ENCODE measurements at places on chromosomes 5 and 9. TPM values are rescaled to one million over a fixed set of nuclear protein-coding genes. Genes with fewer than 3 reads are reported as not detected.

- peak overlapping the region; percentile 21 for H3K4me3 ChIP-seq
- H3K27ac ChIP-seq = peak overlapping the region; percentile 90
- H3K27me3 ChIP-seq = no peaks in the 10 kb centered on the region
Measured at GRCh38 chr5:132770476-132771159, 6.4 kb downstream of the SEPTIN8 start.

DNA sequence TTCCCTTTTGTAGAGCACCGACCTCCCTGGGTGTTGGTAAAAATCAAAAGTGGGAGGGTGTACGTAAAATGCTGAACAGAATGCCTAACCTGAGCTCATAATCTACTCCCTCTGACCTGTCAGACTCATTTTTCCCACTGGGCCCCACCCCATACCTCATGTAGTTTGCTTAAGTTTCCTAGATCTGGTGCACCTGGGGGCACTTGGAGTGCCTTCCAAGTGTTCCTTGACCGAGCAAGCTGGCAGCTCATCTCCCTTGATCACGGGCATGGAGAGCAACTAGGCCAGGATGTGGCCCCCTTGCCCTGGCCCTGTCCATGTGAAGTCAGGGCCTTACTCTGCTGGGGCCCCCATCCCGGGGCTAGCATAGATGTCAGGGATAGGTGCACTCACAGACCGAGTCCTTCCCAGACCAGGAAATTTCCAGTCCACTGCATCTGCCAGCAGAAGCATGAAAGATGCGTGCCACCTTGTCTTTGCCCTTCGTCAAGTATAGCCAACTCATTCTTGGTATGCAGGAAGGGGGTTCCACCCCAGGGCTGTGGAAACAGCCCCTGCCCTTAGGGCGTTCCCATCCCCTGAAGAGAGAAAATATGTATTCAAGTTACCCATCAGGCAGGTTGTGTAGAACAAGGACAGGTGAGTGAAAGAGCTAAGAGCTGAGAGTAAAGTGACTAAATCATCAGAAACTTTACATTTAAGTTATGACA, 41.9 kb downstream of the SLC22A5 start:
- H3K36me3 ChIP-seq = no peaks in the 10 kb centered on the region
- H3K27ac ChIP-seq = peak overlapping the region; percentile 99
- no peak for DNase-seq
- H3K27me3 ChIP-seq = no peaks in the 10 kb centered on the region
- H3K4me3 ChIP-seq = peak overlapping the region; percentile 73

The MTX3 gene
- 10.4 TPM for total RNA-seq

The EGFL7 gene
- 81.5 TPM for total RNA-seq

The MRPS2 gene
- 42.6 TPM for total RNA-seq

- peaks cover 27% of the 10 kb centered on the region for H3K27me3 ChIP-seq
- no peak overlapping the region for H3K27ac ChIP-seq
- no peaks in the 10 kb centered on the region for H3K36me3 ChIP-seq
- no peaks in the 10 kb centered on the region for H3K4me1 ChIP-seq
- DNase-seq = no peak
Measured at GRCh38 chr9:6354072-6354686, 26.0 kb downstream of the TPD52L3 start.

DNA sequence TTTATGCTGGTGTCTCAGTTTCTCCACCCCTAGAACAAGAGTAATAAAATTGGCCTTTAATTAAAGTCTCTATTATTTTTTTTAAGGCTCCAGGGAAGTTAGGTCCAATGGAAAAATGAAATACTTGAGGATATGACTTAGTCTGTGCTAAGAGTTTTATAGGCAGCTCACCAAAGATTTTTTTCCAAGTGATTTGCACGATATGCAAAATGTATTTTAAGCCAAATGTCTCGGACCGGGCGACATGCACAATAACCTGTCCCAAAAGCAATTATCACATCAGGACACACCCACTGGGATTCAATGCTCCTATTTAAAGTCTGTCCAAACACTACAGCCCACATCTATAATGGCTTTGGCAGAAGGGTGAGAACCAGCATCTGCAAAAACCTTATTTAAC, 136.1 kb upstream of the ANKH start:
- peaks cover 56% of the 10 kb centered on the region for H3K4me1 ChIP-seq
- H3K36me3 ChIP-seq = no peaks in the 10 kb centered on the region
- H3K4me3 ChIP-seq = no peak overlapping the region
- DNase-seq = no peak

All from left ventricle myocardium inferior (tissue), 1 donor.